ENCODE measurements at places on chromosomes 7 and 10. TPM values are rescaled to one million over a fixed set of nuclear protein-coding genes. Genes with fewer than 3 reads are reported as not detected.

DNA sequence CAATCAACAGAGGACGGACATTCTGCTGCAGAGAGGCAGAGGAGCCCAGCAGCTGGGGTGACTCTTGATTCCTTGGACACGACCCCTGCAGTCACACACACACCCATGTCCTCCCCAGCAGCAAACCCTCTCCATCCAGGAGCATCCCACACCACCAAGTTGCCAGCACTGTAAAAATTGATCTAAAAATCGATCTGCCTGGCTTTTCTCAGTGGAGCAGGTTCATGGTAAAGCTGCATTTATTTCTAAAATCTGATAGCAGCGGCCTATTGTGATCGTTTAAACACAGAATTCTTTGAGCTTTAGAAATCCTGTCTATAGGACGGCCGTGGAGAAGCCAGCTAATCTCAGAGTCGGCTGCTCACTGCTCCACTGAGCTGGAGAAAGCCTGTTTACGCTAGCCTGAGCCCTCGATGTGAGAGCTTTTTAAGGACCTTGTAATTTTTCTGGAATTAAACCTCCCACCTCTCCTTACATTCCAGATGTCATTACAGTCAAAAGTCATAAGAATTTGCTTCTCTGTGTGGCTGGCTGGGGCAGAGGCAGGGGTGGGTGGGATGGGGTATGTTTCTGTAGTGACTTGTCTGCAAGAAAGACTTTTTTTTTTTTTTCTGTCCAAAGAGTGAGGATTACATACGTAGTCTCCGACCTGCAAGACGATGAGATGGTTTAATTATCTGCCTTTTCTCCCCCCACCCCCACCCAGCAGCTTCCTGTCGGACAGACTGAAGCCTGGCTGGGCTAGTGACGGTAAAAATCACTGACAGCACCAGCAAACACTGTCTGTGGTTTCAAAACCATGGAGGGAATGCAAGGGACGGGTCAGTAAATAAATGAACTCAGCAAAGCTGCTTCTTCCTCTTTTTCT, 31.6 kb downstream of the TRIM8 start:
- DNase-seq: peak; percentile 40

DNA sequence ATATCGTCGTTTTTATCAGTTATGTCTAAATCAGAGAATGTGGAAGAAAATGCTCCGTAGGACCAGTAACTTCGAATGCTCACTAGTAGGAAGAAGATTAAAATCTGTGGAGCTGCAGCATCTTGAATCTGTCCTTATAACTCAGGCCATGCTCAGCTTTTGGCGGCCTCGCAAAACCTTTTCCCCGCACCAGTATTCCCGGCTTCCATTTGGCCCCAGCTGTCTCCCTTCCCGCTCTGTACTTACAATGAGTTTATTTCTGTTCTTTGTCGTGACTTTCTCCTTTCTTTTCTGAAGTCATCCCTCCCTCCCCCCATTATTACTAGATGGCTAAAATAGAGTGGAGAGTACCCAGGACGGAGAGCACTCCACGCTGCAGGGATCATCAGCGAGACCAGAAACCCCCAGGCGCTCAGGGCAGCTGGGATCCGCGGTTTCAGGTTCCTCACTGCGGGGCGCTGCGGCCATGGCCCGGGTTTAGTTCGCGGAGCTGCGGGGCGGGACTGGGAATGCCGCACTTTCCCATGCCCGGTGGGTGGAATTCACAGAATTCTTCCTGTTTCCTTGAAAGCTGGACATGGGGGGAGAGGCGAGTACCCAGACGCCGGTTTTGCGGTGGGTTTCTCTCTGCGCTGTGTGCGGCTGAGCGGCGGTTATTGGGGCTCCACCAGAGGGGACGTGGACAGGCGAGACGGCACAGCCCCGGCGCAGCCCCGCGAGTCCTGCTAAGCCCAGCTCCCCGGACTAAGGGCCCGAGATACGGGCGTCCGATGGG, 183.5 kb downstream of the POM121L12 start:
- no peak for DNase-seq

GRCh38 chr10:75375838-75376237, 25.7 kb downstream of the ZNF503 start:
- no peak for DNase-seq

DNA sequence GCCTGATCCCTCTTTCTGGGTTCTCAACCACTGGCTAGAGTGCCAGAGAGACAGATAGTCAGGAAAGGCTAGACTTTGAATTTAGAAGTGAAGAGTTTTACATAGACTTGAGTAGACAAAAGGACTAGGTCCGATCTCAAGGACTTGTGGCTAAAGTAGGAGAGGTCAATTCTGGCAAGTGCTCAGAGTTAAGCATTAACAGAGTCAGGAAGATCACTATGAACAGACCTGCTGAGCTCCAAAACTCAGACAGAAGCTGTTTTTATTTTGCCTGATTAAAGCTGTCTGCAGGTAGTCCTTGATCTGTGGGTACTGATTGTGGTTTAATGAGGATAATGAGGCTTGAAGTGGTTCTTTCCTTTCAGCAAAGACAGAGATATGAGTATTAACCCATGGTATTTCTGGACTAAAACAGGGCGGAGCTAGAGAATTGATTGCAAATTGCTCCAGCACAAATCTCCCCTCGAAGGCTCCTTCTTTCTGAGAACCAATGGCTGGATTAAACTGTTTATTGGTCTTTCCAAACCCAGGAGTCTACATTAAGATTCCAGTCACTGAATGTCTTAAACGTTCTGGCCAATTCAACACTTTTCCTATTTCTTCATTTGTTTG, 423.2 kb downstream of the IPMK start:
- no peak for DNase-seq

- DNase-seq: no peak
These were observed at the start of gene SLC26A3 for GRCh38 chr7:107803009-107803610. SLC26A3 (minus strand) TSS chr7:107803223; CDS start chr7:107794509, 8,714 bp downstream.

DNA sequence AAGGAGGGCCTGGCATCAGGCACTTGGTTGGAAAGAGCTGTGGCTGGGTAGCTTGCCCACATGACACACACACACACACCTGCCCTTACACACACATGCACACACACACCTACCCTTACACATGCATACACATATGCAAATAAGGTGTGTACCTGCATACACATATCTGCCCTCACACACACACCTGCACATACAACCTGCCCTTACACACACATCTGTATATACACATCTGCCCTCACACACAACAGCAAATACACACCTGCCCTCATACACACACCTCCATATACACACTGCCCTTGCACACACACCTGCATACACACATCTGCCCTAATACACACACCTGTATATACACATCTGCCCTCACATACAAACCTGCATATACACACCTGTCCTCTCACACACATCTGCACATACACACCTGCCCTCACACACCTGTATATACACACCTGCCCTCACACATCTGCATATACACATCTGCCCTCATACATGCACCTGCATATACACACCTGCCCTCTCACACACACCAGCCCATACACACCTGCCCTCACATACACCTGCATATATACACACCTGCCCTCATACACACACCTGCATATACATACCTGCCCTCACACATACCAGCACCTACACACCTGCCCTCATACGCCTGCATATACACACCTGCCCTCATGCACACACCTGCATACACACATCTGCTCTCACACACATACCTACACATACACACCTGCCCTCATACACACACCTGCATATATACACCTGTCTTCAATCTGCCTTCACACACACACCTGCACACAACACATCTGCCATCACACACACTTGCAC, 82.9 kb downstream of the GRID1 start:
- DNase-seq: no peak

DNA sequence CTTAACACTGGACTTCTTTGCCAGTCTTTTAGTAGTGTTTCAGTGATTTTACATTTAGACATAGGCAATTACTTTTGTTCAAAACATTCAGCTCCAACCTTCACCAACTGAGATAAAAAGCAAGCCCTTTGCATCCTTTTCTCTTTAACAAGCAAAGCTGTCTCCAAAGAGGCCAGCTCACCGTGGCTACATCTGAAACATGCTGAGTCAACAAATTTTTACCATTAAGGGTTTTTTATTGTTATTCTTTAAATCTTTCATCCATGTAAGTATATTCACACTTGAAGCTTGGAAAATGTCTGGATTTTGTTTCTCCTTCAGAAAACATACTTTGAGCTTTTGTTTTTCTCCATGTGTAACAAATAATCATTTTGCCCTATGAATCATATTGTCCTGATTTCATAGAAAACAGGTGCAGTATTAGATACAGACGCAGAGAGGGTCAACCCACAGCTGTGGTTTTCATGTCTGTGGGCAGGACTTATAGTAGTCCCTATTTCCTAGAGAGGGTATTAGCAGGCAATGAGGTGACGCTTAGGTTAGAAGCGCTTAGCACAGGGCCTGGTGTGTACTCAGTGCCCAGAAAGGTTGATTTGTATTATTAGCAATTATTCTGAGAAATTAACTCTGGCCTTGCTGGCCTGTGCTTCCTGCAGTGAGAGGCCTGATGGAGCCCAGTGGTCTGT, 99.5 kb downstream of the MKI67 start:
- DNase-seq: peak; percentile 9

- no peak for DNase-seq
These were observed 113.0 kb downstream of the CYP26A1 start for GRCh38 chr10:93186653-93187052.

GRCh38 chr10:130958003-130958402, 353.5 kb downstream of the TCERG1L start:
- no peak for DNase-seq

DNA sequence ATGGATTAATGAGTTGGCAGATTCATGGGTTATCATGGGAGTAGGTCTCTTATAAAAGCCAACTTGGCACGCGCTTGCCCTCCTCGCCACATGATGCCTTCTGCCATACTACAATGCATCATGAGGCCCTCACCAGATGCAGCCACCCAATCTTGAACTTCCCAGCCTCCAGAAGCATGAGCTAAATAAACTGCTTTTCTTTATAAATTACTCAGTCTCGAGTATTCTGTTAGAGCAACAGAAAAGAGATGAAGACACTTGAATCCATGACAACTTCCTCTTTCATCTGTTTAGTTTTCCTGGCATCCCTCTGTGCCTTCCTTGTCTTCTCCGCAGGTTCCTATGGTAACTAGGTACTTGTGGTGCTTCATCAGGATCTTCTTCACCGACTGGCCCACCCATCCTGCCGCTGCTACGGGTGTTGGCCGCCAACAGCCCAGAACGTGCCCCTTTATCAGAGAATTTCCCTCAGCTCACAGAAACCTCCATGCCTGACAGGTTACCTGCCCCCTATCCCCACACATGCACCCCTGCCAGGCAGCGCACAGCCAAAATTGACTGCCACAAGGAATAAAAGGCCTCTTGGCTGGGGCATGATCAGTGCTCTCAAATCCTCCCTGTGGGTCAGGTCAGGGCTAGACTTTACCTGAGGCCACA, 28.0 kb upstream of the PPIF start:
- no peak for DNase-seq

DNA sequence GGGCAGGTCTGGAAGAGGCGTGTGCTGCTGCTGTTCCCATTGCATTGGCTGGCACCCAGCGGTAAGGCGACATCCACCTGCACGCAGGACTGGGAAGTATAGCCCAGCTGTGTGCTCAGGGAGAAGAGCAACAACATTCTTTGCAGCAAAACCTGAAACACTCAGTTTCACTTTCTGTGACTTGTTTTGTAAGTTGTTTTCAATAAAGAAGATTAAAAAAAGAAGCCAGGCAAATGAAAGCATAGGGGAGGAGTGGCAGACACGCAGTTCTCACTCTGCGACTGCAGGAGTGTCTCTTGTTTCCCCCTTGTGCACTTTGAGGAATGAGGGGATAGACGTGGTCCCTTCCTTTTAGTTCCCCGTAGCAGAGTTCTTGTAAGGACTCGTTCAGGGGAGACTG, 5.8 kb downstream of the FBH1 start:
- DNase-seq: no peak

The TBRG4 gene
- polyA plus RNA-seq: 52.2 TPM

The MYOF gene
- polyA plus RNA-seq: not detected

The GNAT3 gene
- not detected for polyA plus RNA-seq

The TEX47 gene
- polyA plus RNA-seq: not detected

The PAPSS2 gene
- polyA plus RNA-seq: 0.14 TPM

The CWF19L1 gene
- polyA plus RNA-seq: 38.4 TPM
